GOT3 (cell line): ENCODE measurements at places on chromosomes 7 and 10.

DNA sequence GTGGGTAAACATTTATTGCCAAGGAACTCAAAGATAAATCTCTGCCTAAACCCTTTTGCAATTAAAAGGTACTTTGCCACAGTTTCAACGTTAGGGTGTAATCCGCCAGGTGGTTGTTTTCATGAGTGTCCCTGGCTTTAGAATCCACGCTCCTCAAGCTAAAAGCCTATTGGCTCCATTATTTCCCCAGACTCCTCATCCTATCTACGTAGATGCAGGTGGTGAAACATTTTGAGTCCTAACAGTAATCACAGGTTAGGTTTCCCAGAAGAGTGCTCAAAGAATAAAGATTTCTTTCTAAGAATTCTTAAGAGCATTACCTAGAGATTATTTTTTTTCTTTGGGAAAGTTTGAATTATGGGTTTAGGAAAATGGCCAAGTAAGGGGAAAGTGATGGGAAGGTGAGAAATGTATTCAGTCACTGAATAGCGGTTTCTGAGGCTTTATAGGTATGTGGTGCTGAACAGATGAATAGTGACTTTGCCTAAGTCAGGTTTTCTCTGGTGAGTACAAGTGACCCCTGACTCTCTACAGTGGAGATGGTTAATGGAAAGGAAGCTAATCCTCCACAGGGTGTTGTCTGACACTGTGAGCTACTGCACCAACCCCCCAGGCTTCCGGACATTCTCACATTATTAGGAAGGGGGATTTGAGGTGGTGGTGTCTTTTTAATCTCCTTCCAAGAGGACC, 60.2 kb downstream of the NRP1 start:
- no peak for DNase-seq

- DNase-seq = no peak
Observed at GRCh38 chr7:127189074-127189473, 63.7 kb downstream of the GRM8 start.

DNA sequence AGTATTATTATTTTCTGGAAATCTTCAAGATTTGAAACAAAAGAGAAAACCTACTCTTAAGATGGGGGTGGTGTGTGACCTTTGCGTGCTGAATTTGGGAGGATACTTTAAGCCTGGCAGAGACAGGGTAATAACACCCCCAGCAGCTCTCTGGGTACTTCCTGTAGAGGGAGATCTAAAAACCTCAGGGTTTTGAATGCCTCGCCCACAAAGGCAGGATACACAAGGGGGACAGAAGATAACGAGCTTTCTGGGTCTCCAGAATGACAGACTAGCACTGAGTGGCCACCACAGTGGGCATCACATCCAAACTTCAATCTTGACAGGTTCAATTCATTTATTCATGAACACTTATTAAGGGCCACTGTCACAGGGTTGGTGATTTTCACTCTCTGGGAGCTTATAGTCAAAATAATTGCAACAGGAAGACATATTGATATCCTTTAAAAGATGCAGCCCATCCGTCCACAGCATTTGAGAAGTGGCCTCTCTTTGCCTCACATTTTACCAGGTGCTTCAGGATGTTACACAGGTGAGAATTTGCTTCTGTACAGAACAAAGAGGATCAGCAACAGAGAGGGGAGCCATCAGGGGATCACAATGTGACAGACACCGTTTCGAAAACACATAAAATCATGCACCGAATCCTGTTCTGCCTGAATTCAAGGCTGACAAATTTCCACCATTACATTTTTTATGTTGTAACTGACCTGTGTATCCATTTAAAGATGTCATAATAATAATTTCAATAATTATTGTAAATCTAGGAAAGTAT, 14.3 kb downstream of the CPA1 start:
- DNase-seq = no peak

DNA sequence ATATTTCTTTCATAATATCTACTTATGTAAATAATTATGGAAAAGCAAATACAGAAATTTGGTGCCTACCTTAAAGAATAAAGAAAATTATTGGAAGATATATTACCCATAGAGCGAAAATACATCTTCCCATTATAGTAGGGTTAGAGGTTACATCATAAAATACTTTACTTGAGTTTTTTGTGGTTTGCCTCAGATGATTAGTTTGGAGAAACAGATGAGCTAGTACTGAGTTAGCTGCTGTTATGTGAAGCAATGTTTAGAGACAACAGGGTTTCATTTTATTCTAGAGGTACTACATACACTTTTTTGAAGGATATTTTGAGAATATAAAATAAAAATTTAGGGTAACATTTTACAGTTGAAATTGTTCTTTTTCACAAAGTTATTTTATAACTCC, 2.9 kb upstream of the MLLT10 start:
- no peak for DNase-seq

DNA sequence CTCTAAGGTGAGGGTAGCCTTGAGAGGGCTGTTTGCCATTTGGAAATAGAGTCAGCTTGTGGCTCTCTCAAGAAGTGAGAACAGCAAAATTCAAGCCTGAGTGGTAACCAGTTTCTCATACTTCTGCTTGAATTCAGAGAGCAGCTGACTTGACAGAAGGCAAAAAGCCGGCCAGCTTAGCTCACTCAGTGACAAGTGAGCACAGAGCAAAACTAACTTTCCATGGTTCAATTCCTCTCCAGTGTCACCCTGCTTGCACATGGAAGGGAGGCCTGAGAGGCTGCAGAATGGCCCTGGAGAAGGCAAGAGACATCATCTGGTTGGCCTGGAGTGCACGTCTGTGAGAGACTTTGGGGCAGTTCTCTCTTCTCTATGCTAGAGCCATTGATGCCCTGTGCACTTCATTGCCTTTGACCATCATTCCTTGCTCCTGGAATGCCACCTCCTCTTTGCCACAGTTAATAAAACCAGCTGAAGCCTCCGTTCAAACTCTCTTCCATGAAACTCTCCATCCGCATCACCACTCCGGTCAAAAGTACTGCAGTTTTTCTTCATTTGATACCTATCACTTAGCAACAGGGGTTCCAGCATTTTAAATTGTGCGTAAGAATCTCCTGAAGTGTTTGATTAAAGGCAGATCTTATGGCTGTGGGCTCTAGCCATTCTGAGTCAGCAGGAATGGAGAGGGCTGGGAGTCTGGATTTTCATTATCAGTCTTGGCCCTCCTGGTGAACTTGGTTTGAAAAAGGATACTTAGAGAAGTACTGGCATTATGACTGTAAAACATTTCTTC, 69.8 kb upstream of the PIK3CG start:
- no peak for DNase-seq

DNA sequence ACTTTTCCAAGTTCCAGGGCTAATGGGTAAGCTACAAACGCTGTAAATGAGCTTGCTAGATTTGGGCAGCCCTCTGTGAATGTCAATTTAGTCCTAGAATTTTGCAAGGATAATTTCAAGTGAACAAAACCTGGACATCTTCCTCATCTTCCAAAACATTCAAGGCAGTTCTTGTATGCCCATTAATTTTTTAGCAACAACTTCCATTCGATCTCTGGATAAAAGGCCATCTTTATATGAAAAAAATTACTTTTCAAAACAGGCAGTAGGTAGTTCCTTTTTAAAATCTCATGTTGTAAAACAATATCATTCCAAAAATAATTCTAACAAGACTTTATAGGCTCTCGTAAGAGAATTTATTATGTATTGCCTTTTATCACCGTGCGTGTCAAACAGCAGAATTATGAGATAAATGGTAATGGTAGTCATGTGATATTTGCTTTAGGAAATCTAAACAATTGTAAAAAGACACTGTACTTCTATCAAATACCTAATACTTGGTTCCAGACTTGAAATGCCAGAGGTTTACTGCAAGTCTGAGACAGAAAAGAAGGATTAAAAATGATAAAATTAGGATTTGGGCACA, 143.7 kb upstream of the NRP1 start:
- DNase-seq = no peak

DNA sequence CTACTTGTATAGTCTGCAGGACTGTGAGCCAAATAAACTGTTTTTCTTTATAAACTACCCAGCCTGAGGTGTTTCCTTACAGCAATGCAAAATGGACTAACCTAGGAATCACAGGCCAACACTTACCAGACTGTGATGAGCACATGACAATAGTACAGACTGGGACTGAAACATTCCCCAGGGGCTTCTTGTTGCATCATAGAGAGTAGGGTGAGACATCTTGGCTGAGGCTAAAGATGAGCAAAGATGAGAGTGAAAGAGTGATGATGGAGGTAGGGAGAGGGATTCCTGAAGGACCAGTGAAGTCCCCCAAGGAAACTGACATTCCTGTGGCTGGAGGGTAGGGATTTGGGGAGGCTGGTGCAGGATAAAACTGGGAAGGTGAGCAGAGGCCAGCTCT, 194.4 kb downstream of the TPST1 start:
- DNase-seq = no peak

DNA sequence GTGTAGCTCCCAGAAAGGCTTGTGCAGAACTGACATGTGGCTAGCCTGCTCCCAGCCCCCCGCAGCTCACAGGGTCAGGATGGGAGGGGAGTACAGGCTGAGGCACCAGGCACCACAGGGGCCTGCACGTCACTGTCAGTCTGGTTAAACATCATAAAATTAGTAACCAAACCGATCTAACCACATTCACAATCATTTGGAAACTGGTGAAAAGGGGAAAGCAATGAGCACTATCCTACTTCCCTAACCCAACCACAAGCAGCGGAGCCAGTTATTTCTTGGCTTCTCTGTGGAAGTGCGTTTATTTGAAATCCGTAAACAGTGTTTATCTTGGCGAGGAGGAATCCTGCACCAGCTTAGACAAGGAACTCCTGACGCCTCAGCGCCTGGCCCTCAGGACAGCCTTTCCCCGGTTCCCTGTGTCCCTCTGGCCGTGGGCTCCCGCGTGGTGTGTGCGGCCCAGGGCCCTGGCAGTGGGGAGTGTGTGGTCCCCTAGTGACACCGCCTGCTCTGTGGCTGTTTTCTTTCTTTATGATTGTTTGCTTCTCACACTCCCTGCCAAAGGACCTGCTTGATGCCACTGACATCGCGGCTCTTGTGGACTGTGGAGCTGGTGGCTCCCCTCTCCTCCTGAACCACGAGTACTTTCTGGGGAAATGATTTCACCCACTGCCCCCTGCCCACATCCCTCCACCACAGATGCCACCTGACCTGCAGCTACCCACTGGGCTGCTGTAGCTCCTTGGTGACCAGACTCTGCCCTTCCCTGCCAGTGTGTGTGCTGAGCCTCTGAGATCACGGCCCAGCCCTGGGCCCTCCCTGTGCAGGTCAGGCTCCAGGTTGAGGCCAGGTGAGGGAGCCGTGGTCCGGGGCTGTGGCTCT, 38.0 kb downstream of the INPP5A start:
- DNase-seq = no peak
